ENCODE measurements at places on chromosomes 1 and 21.

- no peak for DNase-seq
Measured at GRCh38 chr1:206563367-206564207, 48.7 kb downstream of the EIF2D start.

DNA sequence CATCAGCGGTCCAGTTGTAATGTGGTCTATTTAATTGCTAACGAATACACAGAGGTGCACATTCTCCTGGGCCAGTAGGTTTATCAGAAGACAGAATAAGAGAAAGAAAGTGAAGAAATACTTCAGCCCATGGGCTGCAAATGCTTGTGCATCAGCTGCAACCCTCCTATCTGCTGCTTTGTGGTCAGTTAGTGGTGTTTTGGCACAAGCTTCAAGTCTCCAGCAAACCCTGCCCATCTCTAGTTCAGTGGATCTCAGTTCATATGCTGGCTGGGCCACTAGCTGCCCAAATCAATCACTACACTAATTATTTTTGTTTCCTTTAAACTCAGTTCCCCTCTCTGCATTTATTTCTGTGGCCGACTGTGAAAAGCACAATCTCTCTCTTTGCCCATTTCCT is 124.2 kb downstream of the KCNJ6 start:
- DNase-seq, result no peak

- DNase-seq, result no peak
Measured at GRCh38 chr1:17070163-17070525, 16.3 kb upstream of the SDHB start.

GRCh38 chr1:56495538-56495937 is 83.8 kb downstream of the PLPP3 start:
- no peak for DNase-seq

- DNase-seq, result no peak
Measured at GRCh38 chr1:53112861-53113260, 29.6 kb downstream of the SLC1A7 start.

DNA sequence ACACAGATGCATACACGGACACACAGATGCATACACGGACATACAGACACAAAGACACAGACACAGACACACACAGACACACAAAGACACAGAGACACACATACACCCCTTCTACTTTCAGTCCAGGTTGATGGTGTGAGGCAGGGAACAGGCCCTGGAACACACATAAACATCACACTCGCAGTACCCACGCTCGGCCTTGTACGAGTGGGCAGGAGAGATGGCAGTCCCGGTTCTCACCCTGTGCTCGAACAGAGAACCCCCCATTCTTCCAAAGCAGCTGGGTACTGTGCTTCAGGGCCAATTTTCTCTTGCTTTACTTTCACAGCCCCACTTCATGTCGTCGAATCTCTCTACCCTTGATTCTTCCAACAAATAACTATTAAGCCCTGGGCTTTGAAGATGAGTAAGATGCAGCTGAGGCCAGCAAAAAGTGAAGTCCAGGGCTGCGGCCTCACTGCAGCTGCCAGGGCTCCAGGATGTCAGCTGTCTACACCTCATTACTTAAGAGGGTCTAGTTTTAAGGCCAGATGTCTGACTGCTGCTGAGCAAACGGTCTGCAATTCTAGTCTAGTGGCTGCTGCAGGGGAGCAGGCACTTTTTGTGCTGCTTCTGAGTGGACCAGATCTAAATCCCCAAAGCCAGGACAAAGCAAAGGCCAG is 90.1 kb downstream of the PGBD5 start:
- DNase-seq, result no peak

- DNase-seq, result no peak
Measured at GRCh38 chr1:18176619-18177018, 69.0 kb downstream of the IGSF21 start.

DNA sequence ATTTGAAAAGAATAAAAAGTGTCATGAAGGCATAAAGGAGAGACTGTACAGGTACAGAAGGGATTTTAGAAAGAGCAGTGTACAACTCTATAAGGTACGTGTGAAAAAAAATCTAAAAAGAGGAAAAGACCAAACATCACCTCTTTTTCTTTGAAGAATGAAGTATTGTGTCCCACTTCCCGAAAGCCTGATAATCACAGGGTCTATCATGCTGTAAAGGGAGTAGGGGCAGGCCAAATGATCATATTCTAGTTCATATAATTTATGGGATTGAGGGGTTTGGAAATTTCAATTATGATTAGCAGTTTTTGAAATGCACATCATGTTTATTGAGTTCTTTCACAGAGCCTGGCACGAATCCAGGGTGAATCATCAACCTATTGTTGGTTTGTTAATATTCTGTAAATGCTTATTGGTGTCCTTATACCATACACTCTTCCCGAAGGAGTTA is 910 bp upstream of the RERE start:
- no peak for DNase-seq

DNA sequence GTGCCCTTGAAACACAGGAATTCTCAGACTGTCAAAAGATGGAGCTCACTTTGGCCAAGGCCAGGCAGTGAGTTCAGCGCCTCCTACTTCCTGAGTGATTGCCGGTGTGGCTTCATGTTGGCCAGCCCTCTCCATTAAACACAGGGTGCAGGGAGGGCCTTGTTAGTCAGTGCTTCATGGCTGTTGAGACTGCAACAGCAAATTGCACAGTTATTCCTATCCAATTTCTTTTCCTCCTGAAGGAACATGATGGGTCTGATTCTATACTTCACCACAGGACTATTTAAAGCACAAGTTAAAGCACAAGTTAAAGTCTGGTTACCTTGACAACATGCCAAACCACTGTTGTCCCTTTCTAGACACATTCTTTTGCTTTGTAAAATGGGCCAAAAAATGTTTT is 156.6 kb downstream of the SIPA1L2 start:
- DNase-seq, result no peak

- no peak for DNase-seq
Measured at GRCh38 chr1:115423776-115424175, 85.7 kb upstream of the NGF start.

- no peak for DNase-seq
Measured at GRCh38 chr1:44907893-44908292, 64.8 kb upstream of the PTCH2 start.

GRCh38 chr1:10935724-10936123 is 76.7 kb upstream of the TARDBP start:
- no peak for DNase-seq

GRCh38 chr1:2589431-2590232 is 3.1 kb downstream of the PRXL2B start:
- no peak for DNase-seq

DNA sequence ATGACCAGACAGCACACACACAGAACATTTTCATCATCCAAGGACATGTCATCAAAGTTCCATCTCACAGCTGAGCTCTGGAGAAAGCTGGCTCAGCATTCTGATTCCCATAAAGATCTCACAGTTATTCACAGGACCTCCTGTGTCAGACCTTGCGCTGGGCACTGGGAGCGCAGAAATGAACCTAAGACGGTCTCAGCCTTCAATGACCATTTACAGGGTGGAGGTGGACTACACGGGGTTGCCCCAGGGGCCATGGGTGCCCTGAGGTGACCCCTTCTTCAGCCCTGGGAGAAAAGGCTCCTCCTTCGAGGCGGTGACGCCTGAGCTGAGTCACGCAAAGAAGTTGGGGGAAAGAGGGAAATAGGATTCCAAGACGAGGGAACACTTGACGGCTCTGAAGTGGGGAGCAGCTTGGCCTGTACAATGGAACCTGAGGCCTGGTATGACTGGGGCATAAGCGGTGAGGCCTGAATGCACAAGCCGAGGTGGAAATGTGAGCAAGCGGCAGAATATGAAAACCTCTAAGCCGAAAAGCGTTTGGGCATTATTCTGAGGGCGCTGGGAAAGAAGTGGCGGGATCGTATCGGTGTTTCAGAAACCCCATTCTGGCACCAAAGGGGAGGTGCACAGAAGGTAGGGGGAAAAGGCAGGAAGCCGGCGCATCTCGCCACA is 797 bp downstream of the CC2D1B start:
- no peak for DNase-seq

- DNase-seq, result no peak
Measured at GRCh38 chr1:96588416-96588995, 133.1 kb upstream of the PTBP2 start.

DNA sequence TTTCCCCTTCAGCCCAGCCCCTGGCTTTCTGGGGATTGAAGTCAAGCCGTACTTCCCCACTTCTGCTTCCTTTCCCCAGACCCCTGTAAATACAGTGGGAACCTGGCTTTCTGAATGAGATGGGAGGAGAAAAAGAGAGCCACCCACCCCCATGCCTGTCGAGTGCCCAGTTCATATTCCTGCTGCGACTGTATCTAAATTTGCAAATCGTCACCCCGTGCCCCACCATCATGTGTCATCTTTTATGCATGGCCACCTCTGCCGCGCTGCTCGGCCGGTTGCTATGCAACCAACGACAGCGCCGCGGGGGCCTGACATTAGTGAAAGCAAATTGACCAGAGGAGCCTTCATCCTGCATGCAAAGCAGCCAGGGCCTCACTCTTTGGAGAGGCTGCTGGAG is 143.0 kb downstream of the ELAVL4 start:
- no peak for DNase-seq

GRCh38 chr1:42784946-42785693 is at the start of gene TMEM269:
TSS of gene TMEM269 (plus strand) at chr1:42784991. CDS start at chr1:42789894, 4,903 bp downstream.
- peak; percentile 10 for DNase-seq

DNA sequence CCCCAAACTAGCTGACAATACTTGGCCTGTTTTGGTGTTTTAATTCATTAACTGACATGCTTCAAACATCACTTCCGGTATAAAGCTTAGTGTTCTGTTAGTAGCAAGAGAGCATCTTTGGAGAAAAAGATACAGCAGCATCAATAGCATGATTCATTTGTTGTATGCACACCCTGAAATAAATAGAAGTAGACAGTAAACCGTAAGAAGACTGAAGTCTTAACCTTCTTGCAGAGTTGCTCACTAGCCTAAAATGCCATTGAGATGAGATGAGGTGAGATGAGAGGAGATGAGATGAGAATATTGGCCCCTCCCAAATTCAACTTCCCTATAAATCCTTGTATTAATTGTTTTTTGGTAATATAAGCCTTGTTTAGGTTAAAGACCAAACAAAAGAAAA is 108.8 kb downstream of the TNFSF18 start:
- no peak for DNase-seq

DNA sequence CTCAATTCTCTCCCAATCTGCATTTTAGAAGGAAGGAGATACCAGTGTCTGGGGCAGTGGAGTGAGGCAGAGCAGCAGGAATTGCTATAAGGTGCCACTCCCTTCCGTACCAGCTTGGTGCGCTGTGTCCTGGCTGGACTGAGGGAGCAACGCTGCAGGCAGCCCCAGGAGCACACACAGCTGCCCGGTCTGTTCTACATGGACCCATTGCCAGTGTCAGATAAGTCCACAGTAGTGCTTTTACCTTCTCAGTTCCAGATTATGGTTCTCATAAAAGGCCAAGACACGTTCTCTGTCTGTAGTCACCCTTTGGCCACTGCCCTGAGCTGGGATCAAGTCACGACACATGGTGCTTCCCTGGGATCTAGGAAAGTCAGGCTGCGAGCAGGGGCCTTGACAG is 44.1 kb upstream of the BARHL2 start:
- DNase-seq, result no peak

Data from stimulated activated CD4-positive, alpha-beta T cell treated with anti-CD3 and anti-CD28 coated beads, Interleukin-1b, Interleukin-23, amount 100 ng/mL, for 1 hour (primary cell).